ENCODE measurements at places on chromosomes 13 and 19. TPM values are rescaled to one million over a fixed set of nuclear protein-coding genes. Genes with fewer than 3 reads are reported as not detected.

The KLK2 gene
- total RNA-seq = not detected

The SLC7A10 gene
- total RNA-seq = not detected

- DNase-seq = no peak
These were observed 13.3 kb downstream of the SLC25A42 start for GRCh38 chr19:19077103-19077502.

The KLK15 gene
- not detected for total RNA-seq

Measured in epithelial cell of proximal tubule (primary cell).